NCI-H1105 treated with DMSO at 0.1 percent for 48 hours (cell line): ENCODE measurements at places on chromosomes 11 and 22.

DNA sequence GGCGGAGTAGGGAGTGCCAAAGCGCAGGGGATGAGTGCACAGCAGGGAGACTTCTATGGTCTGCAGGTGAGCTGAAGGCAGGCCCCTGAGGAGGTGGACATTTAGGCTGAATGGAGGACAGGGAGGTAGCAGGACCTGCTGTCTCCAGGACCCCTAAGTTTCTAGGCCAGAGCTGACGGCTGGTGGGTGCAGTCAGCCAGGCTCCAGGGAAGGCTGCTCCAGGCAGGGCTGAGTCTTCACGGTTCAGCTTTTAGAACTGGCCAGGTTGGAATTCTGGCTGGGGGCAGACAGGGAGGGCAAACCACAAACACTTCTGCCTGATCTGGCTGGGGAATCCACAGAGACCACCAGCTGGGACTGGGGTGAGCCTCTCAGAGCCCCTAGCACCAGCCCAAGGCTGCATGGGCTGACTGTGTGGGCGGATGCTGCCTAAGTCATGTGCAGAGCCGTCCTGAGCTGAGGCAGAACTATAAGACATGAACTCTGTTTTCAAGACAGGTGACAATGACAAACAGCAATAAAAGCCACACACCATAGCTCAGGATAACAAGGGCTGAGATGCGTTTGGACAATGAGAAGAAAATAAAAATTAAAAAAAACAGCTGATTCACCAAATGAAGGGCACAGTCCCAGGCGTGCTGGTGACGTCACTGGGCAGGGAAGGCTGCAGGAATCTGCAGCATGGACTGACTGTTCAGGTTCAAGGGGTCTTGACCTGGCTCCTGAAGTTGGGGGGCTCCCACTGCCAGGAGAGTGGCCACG, 10.4 kb upstream of the MALAT1 start:
- DNase-seq = no peak

DNA sequence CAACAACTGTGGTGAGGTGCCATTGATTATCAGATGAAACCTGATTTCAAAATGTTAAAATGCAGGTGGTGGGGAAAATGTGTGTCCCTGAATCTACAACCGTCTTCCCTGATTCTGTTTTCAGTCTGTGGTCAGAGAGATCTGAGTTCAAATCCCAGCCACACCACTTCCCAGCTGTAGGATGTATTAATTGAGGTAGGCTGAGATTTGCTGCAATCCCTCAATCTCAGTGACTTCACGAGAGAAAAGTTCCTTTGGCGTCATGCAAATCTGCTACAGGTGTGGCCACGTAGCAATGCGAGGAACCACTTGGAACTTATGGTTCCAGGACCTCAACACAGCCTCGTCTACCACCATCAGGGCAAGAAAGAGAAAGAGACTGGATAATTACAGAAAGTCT, 56.2 kb downstream of the BCL2L13 start:
- no peak for DNase-seq

DNA sequence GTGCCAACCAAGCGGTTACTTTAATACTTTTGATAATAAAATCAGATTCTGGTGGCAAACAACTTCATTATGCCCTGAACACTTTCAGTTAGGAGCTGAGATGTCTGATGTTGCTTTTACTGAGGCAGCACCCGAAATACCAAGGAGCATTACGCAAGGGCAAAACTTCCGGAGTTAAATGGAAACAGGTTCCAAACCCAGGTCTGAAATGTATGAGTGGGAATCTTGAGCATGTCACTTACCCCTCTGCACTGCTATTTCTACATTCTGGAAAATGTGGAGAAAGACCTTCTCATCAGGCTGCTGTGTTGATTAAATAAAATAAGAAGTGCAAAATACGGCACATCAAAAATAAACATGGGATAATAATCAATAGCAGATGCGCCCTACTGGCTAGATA, 315.1 kb downstream of the LARGE1 start:
- DNase-seq = no peak

- no peak for DNase-seq
Measured at GRCh38 chr22:30432520-30432919, 7.0 kb downstream of the MTFP1 start.

DNA sequence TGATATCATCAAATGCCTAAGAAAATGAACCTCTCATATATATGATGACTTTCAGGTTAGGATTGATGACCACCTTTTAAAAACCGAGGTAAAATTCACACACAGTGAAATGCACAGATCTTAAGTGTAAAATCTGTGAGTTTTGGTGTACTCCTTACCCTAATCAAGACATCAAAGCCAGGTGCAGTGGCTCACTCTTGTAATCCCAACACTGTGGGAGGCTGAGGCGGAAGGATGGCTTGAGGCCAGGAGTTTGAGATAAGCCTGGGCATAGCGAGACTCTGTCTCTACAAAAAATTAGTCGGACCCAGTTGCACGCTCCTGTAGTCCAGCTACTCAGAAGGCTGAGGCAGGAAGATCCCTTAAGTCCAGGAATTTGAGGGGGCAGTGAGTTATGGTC, 140.4 kb downstream of the UVRAG start:
- DNase-seq = no peak

DNA sequence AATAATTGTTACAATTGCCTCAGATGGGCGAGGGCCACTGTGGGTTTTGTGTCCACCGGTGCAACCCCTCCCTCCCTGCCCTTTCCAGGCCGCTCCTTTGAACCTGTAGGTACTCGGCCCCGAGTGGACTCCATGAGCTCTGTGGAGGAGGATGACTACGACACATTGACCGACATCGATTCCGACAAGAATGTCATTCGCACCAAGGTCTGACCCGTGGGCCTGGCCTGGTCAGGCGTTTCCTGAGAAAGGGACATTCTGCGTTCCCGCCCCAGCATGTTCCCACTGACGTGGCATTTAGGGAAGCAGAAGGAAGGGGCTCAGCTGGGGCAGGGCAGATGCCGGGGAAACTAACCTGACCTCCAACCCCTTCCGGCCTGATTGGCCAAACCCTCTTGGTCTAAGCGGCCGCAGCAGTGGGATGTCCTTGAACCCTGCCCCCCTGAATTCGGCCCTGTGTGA, 10.1 kb downstream of the SIDT2 start:
- DNase-seq = no peak

- DNase-seq = no peak
Measured at GRCh38 chr11:14111496-14111895, 149.0 kb downstream of the SPON1 start.

- DNase-seq = no peak
Measured at GRCh38 chr11:2844116-2844842, 41.3 kb downstream of the CDKN1C start.

GRCh38 chr11:15289723-15290122, 175.0 kb downstream of the INSC start:
- DNase-seq = peak; percentile 27

GRCh38 chr11:67576735-67577475, 6.7 kb upstream of the GSTP1 start:
- no peak for DNase-seq
